ENCODE measurements at places on chromosomes 12 and 14.

GRCh38 chr12:113407931-113408600, 4.4 kb upstream of the SDS start:
- DNase-seq = no peak

- peak; percentile 1 for DNase-seq
These were observed 154.4 kb downstream of the GPHN start for GRCh38 chr14:66662374-66662773.

DNA sequence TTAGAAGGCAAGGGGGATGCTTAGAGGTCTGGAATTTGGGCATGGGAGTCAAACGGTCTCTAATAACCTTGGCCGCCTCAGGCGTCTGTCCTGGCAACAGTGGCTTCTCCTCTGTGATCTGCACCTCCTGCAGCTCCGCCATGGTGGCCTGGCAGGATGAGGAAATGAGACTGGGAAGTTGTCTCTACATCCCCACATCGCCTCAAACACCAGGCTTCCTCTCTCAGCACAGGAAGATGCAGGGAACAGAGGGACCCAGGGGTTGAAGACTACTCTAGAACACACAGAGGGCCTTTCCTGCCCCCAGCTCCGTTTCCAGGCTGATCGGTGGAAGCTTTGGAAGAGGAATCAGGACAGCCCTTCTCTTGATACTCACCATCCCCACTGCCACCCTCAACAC, 1.7 kb downstream of the NDRG2 start:
- DNase-seq = no peak

DNA sequence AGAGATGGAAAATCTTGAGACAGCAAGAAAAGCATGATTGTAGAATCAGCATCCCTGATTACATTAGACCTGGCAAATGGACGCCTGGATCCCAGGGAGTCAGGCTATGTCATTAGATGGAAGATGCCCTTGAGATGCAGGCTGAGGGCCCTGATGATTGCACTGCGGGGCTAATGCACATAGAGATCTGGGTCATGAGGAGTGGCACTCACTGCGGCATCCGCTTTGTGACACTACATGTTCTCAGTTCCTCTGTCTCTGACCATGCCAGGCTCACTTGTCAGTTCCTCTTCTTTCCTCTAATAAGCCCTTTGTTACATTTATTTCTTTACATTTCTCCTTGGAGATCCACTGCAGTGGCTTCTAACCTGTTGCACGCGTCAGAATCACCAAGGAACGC, 70.1 kb upstream of the GPATCH2L start:
- DNase-seq = no peak

DNA sequence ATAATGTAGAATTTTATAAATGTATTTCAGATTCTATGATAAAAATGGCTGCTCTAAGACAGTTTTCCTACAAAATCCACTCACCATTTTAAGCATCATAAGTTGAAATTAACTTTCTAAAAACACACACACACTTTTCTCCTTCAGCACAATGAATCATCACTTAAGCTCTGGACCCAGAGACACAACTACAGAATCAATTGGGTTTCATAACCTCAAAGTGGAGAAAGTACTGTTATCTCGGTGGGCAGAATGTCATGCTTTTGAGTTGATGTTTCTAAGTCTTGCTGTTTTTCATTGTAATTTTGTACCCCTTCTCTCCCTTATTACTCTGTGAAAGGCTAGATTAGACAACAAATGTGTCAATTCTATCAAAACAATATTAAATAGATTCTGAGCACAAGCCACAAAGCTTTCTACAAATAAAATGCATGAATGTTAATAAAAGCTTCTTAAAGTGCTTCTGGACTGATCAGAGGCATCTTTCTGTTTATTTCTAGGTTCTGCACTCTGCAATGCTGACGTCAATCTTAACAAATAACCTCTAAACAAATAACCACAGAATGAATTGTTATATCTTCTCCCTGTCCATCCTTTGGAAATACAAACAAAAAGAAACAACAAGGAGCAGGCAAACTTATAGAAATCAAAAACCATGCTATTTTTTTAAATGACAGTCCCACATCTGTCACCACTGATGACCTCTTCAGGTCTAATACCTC, 8.2 kb downstream of the IPO8 start:
- DNase-seq = no peak
